Lower leg skin (tissue), 4 donors: ENCODE measurements at places on chromosomes 3 and 15.

- DNase-seq: no peak
Measured at GRCh38 chr15:41629463-41629862, 30.7 kb upstream of the MGA start.

- no peak for DNase-seq
Measured at GRCh38 chr3:135788146-135788545, 177.4 kb upstream of the PPP2R3A start.

DNA sequence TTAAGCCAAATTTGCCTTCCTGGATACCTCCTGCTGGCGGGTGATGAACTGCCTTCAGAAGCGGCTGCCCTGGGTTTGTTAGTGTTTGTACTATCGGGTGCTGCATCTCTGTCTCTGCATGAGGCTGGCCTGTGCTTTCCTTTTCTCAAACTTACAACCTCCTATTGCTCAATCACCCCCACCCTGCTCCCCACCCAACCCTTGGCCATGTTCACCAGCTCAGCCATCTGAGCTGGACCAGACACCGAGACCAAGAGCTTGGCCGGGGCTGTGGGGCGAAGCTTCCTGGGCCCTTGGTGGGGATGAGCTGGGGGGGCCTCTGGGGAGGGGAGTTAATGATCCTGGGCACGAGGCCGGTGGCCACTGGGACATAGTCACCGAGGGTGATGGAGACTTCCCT lies 16.8 kb upstream of the FBLN2 start:
- no peak for DNase-seq

GRCh38 chr3:131795390-131796090 lies 239.3 kb downstream of the CPNE4 start:
- no peak for DNase-seq

GRCh38 chr3:170154569-170155143 lies 26.9 kb downstream of the PHC3 start:
- DNase-seq: no peak

GRCh38 chr3:183800243-183800863 lies 25.0 kb downstream of the MAP6D1 start:
- no peak for DNase-seq

DNA sequence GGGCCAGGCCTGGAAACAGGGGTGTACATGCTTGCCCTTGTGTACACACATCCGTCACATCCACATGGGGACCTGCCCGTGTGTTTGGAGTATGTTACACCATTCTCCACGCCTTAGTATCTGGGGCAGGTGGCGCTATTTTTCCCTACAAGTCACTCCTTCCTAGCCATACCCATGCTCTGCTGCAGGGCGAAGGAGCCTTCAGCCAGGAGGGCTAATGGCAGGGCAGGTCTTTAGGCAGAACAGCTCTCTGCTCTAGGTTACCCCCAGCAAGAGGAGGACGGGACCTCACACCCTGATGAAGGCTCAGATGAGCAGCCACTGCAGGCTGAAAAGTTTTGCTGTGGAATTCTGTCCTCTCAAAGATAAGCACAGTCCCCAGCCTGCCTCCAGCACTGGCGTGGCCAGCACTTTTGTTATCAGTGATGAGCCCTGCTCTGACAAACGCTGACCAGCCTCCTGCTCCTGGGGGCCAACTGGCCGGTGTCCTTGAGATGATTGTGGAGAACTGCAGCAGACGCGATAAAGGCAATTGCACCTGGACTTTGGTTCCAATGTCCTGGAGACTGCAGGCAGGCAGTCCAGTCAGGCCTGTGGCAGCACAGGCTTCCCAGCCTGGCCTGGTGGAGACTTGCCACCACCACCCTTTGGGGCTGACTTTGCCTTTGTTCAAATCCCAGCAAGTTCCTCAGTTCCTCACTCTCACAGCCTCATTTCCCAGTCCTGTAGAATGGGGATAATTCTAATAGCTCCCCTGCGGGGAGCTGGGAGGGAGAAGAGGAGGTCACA lies 19.8 kb upstream of the PIGZ start:
- DNase-seq: no peak

DNA sequence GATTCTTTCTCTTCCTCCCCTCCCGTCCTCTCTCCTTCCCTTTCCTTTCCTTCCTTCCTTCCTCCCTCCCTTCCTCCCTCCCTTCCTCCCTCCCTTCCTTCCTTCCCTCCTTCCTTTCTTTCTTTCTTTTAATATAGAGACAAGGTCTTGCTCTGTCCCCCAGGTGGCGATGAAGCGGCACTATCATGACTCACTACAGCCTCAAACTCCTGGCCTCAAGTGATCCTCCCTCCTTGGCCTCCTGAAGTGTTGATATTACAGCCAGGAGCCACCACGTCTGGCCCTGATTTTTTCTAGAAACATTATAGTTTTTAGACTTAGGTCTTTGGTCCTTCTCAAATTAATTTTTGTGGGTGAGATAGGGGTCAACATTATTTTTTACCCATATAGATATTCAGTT lies 15.5 kb downstream of the GRM2 start:
- DNase-seq: no peak
